Right renal pelvis (tissue), 4 donors: ENCODE measurements at places on chromosomes 7 and 10.

DNA sequence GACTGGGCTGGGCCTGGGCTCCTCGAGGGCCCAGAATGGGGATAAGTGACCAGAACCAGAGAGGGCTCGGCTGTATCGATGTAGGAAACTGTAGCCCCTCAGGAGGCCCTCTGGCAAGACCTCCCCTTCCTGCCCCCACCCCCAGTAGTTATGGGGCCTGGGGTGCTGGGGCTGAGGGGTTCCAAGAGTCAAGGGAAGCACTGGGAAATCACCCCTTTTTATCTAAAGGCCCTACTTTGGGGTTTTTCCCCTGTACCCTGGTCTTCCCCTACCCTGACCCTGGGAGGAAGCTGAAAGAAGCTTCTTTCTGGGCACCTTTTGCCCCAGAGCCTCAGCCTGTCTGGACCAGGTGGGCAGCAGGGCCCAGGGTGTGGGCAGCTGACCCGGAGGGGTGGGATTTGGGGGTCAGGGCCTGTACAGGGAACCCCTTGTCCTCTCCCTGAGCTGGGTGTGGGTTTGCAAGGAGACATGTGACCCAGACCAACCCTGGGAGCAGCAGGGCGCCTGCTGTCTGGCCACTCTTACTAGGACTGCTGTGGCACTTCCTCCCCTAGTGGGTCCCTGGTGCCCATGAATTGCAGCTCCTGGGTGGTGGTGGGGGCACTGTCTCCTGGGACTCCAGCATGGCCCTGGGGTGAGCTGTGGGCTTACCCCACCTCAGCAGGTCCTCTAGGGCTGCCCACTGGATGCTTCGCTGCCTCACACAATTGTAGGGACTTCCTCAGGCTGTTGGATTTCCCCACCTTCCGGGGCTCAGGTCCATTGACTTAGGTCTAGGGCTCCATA lies 1.5 kb downstream of the IRF5 start:
- no peak for DNase-seq

- DNase-seq: no peak
These were observed 36.2 kb upstream of the FAM133B start for GRCh38 chr7:92626281-92626809.

GRCh38 chr7:2092279-2092678 lies 140.5 kb downstream of the MAD1L1 start:
- no peak for DNase-seq

DNA sequence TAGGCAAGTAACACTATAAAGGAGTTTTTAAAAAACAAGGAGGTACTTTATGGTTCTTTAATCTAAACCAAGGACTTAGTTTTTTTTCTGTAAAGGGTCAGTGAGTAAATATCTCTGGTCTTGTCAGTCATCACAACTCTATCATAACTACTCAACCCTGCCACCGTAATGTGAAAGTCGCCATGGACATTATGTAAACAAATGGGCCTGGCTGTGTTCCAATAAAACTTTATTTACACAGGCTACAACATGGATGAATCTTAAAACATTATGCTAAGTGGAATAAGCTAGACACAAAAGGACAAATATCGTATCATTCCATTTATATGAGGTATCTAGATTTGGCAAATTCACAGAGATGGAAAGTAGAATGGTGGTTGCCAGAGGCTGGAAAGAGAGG lies 60.8 kb upstream of the SP4 start:
- no peak for DNase-seq

DNA sequence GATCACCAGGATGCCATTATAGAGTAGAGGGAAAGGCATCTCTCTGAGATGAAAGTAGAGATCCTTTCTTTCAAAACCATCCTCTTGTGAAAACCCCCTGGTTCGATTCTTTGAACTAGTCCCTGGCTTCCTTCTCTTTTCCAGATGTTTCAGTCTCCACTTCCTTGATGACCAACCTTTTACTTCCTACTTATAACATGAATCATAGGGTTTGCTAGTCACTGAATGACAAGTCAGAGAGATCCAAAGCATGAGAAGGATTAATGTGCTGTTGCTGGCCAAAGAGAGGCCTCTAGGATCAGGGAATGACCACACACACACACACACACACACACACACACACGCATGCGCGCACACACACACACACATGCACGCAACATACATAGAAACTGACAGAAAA lies 161.1 kb upstream of the FRMD4A start:
- no peak for DNase-seq

GRCh38 chr10:70297224-70297623 lies 13.4 kb upstream of the NPFFR1 start:
- DNase-seq: no peak

DNA sequence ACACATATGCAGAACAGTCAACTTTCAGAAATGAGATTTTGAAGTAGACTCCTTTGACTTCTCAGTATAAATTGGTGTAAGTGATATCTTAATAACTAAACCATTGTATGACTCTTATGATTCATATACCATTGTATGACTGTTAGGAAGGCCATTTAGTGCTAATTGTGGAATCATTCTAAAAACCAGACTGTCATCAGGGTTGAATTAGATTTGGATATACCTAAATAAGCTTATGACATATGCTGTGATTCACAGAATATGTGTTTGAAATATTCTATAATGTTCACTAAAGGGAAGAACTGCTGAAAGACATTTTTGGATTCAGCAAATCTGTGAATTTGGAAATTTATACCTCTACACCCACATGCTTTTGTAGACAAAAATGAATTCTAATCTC lies 438.1 kb downstream of the MDFIC start:
- DNase-seq: no peak

DNA sequence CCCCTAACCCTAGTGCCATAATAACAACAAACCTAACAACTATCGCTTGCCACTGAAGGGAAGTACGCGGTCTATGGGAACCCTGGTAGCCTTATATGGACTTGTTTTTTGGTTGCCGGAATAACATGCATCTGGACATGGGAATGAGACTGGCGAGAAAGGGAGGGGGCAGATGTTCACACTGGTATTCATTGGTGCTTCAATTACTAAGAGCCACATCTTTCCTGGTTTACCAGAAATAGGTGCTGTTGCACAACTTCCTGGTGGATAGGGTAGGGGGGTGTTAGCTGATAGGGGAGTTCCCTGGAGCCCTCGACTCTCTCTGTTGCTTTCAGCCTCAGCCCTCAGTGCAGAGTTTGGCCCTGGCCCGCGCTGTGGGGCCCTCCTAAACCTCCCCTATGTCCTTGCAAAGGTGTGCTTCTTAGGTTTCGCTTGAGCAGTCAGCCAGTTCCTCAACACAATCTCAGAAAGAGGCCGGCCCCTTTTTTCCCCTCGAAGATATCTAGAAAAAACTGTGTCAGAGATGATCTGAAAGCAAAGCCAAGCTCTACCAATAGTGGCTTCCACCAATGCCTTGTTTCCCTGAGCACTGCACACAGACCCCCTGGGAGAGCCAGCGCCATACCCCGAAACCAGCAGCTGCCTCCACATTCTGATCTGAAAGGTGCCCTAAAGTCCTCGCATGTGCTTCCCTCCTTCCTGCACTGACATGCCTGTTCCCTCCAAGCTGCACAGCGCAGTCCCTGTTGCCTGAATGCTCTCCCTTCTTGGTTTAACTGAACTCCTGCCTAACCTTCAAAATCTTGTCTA lies 13.5 kb downstream of the TBXAS1 start:
- DNase-seq: no peak

- DNase-seq: no peak
These were observed 151.5 kb upstream of the AOAH start for GRCh38 chr7:36875794-36876193.

GRCh38 chr7:3730276-3730675 lies 429.2 kb downstream of the SDK1 start:
- no peak for DNase-seq

GRCh38 chr7:17506095-17506494 lies 207.6 kb downstream of the AHR start:
- no peak for DNase-seq

GRCh38 chr10:77192402-77192801 lies 445.2 kb downstream of the KCNMA1 start:
- DNase-seq: no peak

DNA sequence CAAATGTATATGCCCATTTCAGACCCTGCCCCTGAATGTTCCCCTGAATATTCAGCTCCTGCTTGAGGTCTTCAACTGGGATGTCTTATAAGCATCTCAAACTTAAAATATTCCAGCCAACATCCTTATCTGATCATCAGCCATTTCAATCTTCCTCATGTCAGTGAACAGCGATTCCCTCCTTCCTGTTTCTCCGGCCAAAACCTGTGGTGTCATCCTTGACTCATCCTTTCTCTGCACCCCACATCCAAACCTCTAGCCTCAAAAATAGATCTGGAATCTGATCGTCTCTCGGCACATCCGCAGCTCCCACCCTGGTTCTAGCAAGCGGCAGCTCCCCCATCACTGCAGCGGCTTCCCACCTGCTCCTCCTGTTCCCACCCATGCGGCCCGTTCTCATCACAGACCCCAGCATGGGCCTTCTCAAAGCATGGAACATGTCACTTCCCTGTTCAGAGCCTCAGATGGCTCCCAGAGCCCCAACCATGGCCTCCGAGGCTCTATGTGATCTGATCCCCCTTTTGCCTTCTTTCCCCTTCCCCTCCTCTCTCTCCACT lies 165.7 kb downstream of the HECW1 start:
- no peak for DNase-seq

DNA sequence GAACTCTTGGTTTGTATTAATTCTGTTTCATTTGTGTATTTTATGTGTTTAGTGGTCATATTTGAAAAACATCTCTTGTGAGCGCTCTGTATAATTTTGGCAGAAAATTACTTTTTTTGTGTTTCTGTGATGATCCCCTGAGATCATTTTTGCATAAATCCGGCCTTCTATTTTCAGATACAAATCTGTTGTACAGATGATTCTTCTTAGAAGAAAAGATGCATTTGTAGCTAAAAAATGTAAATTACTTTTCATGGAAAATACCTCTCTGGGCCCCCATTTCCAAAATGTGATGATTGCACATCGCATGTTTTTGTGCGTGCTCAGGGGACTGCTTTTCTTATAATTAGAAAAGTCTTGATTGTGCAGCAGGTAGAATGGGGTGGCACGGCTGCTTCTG lies 395.4 kb downstream of the LRMDA start:
- DNase-seq: no peak

DNA sequence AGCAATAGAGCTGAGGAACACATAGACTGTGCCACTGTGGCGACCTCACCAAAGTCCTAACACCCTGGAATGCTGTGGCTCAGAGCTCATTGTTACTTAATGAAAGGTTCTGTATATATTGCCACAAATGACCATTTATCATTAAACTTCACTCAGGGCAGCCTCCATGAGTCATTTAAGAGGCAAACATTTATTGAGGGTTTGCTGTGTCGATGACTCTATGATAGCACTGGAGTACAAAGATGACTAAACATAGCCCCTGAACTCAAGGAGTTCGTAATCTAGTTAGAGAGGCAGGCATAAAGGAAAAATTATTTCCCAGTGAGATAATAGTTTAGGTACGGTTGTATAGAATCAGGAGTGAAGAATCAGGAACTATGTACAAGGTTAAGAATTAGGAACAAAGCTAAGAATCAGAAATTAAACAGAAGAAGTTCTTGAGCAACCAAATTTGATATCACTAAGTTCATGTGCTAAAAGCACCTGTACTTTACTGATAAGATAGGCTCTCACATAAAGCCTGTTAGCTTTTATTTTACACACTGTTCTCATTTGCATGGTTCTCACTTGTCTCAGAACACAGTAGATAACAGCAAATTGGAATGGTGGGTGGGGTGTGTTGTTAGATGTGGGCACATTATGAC lies 7.9 kb downstream of the ENTPD7 start:
- no peak for DNase-seq

- peak; percentile 22 for DNase-seq
These were observed 2.5 kb downstream of the ZEB1 start for GRCh38 chr10:31321396-31321941.

- no peak for DNase-seq
These were observed 466.0 kb downstream of the KIF20B start for GRCh38 chr10:90167174-90168064.

DNA sequence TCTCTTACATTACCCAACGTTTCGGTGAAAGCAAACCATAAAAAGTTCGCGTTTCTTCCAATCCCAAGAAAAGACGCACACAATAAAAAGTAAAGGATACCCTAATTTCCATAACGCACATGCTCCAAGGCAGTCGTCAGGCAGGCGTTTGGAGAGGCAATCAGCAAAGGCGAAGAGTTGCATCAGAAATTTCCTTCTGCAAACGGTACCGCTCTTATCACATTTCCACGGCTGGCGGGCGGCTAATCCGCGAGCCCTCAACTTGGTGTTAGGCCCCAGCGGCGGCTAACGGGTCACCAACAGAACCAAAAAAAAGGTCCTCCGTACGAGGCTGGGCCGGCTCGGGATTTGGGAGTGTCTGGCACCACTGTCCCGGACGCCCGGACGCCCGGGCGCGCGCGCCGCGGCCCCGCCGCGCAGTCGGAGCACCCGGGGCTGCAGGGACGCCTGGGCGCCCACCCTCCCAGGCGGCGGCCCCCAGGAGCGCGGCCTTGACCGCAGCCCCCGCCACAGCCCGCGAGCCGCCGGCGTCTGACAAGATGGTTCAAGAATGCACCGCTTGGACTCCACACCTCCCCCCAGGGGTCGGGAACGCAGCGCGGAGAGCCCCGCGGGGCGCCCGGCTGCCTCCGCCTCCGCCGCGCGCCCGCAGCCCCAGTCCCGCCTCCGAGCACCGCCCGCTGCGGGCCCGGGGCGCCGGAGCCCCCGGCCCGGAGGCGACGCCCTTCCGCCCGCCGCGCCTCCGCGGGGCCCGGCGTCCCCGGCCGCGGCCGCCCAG lies 9.8 kb upstream of the GRB10 start:
- DNase-seq: no peak

- DNase-seq: no peak
These were observed 26.4 kb downstream of the BBS9 start for GRCh38 chr7:33155811-33156210.

DNA sequence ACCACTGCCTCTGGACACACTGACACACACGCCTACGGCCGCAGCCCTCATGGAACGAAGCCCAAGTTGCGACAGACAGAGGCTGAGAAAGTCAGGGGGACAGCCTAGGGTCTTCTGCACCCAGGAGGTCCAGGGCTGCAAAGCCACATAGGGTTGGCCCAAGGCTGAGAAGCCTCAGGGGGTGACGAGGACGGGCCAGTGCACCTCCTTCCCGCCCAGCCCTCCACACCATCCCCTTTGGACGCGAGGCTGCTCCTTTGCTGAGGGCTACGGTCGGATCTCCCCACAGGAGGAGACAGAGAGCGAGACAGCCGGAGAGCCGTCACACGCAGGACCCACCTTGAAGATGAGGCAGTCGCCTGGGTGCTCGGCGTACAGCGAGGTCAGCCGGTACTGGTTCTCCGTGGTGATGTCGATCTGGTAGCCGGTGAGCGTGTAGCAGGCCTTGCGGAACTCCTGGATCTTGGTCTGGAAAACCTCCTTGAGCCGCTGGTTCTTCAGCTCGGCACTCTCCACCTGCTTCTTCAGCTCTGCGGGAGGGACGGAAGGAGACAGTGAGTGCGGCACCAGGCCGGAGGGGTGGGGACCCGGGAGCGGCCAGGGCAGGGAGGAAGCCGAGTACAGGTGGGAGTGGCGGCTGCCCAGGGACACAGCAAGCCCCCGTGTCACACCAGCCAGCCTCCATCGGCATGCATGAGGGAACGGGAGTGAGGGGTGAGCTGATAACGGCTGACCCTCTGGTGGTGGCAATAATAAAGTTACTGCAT lies 228.0 kb downstream of the ELFN1 start:
- DNase-seq: no peak
